Activated CD4-positive, alpha-beta T cell treated with anti-CD3 and anti-CD28 coated beads, Interleukin-2, amount 10 ng/mL, durations not matched to agents 24 days and 14 days (primary cell): ENCODE measurements at places on chromosomes 4 and X.
A peak's percentile ranks its signal among the peaks of the same experiment; 100 is the strongest.

DNA sequence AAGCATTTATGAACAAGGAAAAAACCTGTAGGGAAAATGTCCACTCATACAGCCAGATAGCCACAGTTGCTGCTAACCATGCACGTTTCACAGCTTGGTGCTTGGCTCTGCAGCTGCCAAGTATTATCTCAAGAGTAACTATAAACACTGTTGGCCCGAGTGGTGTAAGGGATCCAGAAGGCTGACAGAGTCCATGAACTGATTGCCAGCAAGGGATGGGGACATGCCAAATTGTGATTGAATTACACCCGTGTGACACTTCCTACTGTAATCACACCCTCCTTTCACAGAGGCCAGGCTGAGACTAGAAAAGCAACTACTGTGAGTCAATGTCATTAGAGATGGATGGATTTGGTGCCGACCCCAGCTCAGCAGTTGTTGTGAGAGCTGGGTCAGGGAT is 223.9 kb upstream of the ANKRD50 start:
- DNase-seq = no peak

DNA sequence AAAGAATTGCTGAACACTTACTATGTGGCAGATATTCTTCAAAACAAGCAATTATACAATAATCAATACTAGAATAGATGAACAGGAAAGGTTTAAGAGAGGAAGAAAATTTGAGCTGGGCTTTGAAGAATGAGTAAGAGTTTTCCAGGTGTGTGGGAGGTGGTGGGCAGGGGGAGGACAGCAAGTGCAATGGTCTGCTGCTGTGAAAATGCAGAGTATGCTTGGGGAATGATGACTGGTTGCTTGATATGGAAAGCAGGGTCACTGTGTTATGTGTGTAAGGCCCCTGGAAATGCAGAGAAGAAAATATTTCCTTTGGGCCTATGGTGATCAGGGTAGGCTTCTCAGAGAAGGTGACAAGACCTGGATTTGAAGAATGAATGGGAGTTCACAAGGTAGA is 300.3 kb downstream of the CAMK2D start:
- no peak for DNase-seq

DNA sequence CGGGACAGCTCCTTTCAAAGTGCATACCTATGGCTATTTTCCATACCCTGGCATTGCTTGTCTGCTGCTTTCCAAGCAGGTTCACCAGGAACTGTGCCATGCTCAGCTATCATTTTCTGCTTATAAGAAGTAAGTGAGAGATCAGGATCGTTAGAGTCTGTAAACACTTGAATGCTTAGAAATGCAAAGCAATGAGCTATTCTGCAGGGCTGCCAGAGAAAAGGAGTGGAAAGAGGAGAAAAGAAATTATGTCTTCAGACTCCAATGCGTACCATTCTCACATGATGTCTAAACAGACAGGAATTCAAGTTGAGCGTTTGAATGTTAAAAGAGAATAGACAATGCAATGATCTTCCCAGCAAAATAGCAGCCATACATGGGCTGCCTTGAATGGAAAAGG is 245.5 kb upstream of the SLC7A11 start:
- DNase-seq = no peak

DNA sequence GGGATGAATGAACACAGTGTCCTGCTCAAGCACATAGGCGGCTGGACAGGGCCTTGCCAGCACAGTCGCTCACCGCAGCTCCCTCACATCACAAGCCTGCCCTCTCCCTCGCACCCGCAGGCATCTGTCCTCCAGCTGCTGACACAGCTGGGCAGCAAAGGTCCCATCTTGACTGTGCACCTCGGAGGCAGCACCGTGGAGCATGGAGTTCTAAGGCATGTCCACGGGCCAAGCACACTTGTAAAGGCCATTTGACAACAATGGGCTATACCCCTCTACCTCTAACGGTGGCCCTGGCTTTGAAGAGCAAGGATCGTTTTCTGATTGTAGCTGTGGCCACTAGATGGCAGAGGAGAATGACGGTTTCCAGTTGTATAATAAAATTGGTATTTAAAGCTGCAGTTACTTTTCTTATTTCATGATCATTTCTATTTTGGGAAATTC is 53.8 kb downstream of the APLN start:
- peak; percentile 74 for DNase-seq

- DNase-seq = no peak
Observed at GRCh38 chrX:40057405-40057804, 40.4 kb downstream of the BCOR start.

DNA sequence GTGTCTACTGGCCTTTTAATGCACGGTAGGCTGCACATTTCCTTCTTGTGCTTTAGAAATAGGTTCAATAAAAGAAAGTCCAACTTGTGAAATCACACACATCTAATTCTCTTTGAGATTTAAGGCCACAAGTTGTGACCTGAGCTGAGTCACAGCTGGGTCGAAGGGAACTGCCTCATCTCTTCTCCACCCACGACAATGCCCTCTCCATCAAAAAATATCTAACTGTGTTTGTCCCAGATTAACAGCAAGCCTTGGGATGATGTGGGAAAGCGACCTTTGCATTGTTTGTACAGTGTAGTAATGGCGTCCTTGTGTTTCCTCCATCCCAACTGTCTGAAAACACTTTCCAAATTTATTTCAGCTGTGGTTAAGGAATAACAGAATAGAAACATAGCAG is 168.9 kb downstream of the AMELX start:
- no peak for DNase-seq

DNA sequence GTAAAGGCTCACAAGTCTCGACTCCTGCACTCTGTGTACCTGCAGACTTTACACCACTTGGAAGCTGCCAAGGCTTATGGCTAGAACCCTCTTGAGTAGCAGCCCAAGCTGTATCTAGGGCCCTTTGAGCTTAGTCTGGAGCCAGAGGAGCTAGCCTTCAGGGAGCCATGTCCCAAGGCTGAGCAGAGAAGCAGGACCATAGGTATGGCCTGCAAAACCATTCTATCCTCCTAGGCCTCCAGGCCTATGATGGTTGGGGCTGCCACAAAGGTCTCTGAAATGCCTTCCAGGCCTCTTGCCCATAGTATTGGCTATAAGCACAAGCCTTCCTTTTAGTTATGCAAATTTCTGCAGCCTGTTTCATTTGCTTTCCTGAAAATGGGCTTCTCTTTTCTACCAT is 380.7 kb upstream of the CPXCR1 start:
- DNase-seq = no peak

GRCh38 chrX:56130031-56130430 is 102.1 kb upstream of the KLF8 start:
- DNase-seq = no peak

- no peak for DNase-seq
Observed at GRCh38 chrX:53471346-53471745, 37.2 kb upstream of the HSD17B10 start.

- peak; percentile 83 for DNase-seq
Observed at GRCh38 chr4:153142700-153143438, 61.4 kb upstream of the TRIM2 start.

DNA sequence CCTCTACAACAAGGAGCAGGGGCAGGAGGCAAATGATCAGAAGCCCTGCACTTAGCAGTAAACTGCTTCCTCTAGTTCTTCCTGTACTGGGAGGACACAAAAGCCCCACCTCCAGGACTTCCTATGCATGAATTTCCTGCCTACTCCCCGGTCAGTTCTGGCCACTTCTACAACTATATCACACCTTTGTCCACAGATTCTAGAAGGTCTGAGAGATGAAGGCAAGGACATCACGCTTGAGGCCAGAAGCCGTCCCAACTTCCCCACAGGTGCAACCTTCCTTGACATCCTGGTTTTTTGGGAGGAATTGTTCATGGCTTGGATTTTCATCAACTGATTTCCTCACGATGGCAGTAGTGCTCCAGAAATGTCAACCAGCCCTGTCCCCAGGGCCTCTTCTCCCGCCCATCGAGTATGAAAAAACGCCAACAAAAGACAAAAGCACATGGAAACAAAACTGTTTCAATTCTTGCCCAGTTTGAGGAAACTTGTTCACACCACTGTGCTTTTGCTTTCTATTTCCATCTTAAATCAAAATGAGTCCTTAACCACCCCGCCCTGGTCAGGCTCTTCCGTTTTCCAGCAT is 206.5 kb upstream of the STK26 start:
- peak; percentile 91 for DNase-seq

GRCh38 chr4:60865273-60865672 is 334.9 kb upstream of the ADGRL3 start:
- DNase-seq = no peak

DNA sequence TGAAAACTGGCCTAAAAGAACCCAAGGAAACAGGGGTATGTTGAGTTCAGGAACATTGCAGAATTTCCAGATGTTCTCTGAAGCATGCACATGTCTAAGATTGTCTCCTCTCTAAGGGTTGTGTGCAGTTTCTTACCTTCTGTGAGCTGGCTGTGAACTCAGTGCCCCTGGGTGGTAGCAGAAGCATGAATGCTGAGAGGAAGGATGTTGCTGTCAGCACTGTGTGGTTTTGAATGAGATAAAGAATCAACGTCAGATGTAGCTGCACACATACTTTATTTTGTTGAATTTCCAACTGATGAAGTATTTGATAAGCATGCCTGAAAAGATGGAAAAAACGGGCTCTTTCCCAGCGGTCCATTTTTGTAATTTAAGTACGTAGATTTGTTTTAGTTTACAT is 23.8 kb upstream of the CD38 start:
- peak; percentile 89 for DNase-seq

DNA sequence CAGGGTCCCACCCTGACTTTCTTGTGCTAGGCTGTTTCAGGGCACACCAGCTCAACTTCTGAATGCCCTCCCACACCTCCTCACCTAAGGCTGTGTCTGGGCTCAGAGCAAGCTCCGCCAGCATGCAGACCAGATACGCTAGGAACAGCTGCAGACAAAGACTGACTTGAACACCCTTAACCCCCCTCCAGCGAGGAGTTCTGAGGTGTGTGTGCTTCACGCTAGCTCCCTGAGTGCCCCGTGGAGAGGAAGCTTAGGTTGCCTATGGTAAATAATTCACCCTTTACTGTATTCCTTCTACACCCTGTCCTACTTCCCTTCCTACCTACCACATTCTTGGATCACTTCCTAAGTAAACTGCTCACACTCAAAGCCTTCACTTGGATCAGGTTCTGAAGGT is 115.0 kb downstream of the VCX3B start:
- DNase-seq = no peak

DNA sequence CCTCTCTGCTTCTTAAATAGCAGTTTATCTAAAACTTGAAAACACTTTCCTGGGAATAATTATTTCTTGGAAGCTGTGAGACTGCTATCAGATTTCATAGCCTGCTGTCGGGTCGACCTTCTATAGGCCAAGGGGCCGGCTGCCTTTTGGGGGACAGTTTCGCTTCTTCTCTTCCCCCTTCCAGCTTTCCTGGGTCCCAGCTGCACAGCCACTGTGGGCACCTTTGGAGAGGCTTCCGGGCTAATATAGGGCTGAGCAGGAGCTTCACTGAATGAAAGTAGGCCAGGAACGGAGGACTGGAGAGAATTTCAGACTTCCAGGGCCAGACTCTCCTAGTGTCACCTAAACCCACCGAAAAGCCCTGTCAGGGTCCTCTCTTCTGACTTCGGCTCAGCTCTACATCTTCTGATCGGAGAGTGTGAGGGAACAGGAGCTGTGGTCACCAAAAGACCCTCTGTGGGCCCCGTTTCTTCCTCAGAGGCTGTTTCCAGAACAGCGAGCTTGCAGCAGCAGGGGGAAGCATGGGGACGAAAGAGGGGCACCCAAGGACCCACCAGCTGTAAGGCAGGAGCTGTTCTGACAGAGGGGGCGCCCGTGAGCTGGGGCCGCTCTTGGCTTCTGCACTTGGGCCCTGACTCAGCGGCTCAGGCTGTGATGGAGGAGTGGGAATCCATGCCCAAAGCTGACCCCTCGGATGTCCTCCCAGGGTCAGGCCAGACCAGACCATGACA is 620.6 kb downstream of the BCOR start:
- DNase-seq = no peak

DNA sequence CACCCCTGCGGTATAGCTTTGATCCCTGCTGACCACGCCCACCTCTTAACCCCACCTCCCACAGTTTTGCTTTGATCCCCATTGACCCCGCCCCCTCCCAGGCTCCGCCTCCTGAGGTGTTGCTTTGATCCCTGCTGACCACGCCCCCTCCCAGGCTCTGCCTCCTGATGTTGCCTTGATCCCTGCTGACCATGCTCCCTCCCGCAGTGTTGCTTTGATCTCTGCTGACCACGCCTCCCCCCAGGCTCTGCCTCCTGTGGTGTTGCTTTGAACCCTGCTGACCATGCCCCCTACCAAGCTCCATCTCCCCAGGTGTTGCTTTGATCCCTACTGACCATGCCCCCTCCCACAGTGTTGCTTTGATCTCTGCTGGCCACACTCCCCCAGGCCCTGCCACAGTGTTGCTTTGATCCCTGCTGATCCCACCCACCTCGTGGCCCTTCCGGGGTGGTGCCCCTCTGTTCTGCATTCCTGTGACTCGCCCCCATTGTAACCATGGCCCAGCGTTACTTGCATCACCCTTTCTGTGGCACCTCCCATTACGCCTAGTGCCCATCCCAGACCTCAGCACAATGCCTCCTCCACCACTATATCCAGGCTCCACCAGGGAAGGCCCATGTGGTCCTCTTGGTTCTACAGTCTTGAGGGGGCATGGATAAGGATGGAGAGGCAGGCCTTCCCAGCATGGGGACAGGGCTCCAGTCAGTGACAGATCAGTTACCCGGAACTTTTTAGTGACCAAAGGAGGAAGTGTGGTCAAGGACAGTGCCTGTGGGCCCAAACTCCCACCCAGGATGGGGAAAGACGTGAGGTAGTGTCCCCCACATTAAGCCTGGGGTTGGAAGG is 70.8 kb downstream of the ADRA2C start:
- DNase-seq = peak; percentile 62

GRCh38 chrX:38225093-38225492 is 4.4 kb upstream of the SRPX start:
- no peak for DNase-seq

DNA sequence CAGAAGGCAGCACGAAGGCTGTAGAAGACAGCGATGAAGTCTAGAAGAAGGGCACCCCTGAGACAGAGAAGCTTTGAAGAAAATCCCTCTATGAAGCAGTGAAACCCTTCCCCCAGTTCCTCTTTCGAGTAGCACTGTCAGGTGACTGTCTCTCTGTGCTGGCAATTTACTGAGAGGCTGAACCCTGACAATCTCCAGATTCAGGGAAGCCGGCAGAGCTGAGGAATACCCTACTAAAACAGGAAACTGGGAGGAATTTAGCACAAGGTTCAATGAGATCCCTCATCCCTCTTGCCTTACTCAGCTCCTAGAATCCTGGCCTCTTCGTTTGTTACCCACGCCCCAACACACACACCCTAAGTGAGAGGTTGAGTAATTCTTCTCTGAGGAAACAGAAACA is 239.7 kb upstream of the NOCT start:
- DNase-seq = no peak

- DNase-seq = peak; percentile 58
Observed at GRCh38 chr4:14920237-14920636, 82.0 kb upstream of the CPEB2 start.

DNA sequence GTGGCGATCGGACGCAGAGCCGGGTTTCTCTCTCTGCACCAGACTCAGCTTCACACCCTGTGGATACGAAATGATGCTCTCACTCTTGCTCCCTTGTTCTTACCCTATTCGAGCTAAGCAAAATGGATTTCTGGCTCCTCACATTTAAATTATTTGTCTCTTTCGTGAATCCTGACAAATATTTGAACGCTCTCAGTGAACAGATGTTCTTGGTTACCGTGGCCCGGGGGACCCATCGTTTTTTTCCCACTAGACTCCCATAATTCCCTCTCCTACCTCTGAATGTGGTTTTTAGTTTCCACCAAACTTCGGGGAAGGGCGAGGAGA is 630 bp downstream of the SMARCA5 start:
- DNase-seq = no peak

GRCh38 chr4:101201421-101201820 is 145.9 kb downstream of the PPP3CA start:
- no peak for DNase-seq

GRCh38 chrX:18203631-18204030 is 17.1 kb downstream of the BEND2 start:
- DNase-seq = no peak

GRCh38 chrX:25523574-25524540 is 508.1 kb upstream of the ARX start:
- DNase-seq = no peak
